ENCODE measurements at places on chromosomes 1 and 21. TPM values are rescaled to one million over a fixed set of nuclear protein-coding genes. Genes with fewer than 3 reads are reported as not detected.

CSF3R gene
- total RNA-seq = 1.5 TPM

DNA sequence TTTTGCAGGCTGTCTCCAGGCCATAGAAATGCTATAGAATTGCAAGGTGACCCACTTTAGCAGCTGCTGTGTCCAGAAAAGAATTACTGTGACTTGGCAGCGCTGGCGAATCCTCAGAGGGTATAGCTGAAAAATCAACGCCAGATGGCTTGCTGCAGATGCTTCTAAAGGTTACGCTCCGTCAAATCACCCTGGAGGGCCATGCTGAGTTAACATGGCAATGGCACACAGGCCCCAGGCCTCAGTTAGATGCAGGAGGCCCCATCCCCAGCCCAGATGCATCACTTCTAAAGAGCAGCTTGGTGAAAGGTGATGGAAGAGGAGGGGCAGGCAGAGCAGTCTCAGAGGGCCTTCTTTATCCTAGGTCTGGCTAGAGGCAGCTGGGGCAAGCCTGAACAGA is 18.0 kb downstream of the KIAA1614 start:
- DNase-seq = no peak

GRCh38 chr1:201925301-201925567 is 21.1 kb downstream of the LMOD1 start:
- no peak for DNase-seq

GRCh38 chr21:33368124-33368523 is 35.1 kb upstream of the IFNGR2 start:
- peak; percentile 40 for DNase-seq
